Cardiac atrium fibroblast (primary cell): ENCODE measurements at places on chromosomes 12 and 14. TPM values are rescaled to one million over a fixed set of nuclear protein-coding genes. Genes with fewer than 3 reads are reported as not detected.

GDF3 gene
- not detected in 2 replicates for total RNA-seq

TMEM30B gene
- total RNA-seq, result 0.18 TPM in 1 of 2 replicates, not detected in the other

TAS2R7 gene
- total RNA-seq, result not detected in 2 replicates

PRIMA1 gene
- total RNA-seq, result not detected in 2 replicates

RNF212B gene
- total RNA-seq, result not detected in 2 replicates

KRT3 gene
- total RNA-seq, result not detected in 2 replicates

SLC7A8 gene
- 0.32 and 2.0 TPM in 2 replicates for total RNA-seq

RND1 gene
- 0.18 TPM in 1 of 2 replicates, not detected in the other for total RNA-seq

LAG3 gene
- 0.16 TPM in 1 of 2 replicates, not detected in the other for total RNA-seq

IL31 gene
- not detected in 2 replicates for total RNA-seq

DIO2 gene
- 4.0 and 12.5 TPM in 2 replicates for total RNA-seq

UBR7 gene
- total RNA-seq, result 9.7 and 33.8 TPM in 2 replicates

MRPS35 gene
- total RNA-seq, result 46.4 and 55.7 TPM in 2 replicates

DNAJC22 gene
- total RNA-seq, result 0.72 and 1.5 TPM in 2 replicates

PKP2 gene
- 8.5 and 17.2 TPM in 2 replicates for total RNA-seq

CARMIL3 gene
- 0.16 TPM in 1 of 2 replicates, not detected in the other for total RNA-seq

GLS2 gene
- not detected in 2 replicates for total RNA-seq

HOXC5 gene
- total RNA-seq, result not detected in 2 replicates

RHEBL1 gene
- total RNA-seq, result not detected in 2 replicates

DLGAP5 gene
- total RNA-seq, result 5.4 and 7.8 TPM in 2 replicates

CD4 gene
- 2.6 and 2.9 TPM in 2 replicates for total RNA-seq

A2ML1 gene
- not detected in 2 replicates for total RNA-seq

RASSF8 gene
- 29.1 and 44.7 TPM in 2 replicates for total RNA-seq

ENDOU gene
- total RNA-seq, result 0.18 TPM in 1 of 2 replicates, not detected in the other

KITLG gene
- 15.2 and 19.8 TPM in 2 replicates for total RNA-seq

SYNDIG1L gene
- not detected in 2 replicates for total RNA-seq

ZNF384 gene
- 25.1 and 33.4 TPM in 2 replicates for total RNA-seq

NOC4L gene
- total RNA-seq, result 10.7 and 15.1 TPM in 2 replicates

MSI1 gene
- total RNA-seq, result 1.5 TPM in 1 of 2 replicates, not detected in the other

LMNTD1 gene
- 1.8 TPM in 1 of 2 replicates, not detected in the other for total RNA-seq

AKAP3 gene
- 0.16 and 0.18 TPM in 2 replicates for total RNA-seq

CCDC184 gene
- 0.16 and 1.8 TPM in 2 replicates for total RNA-seq

GPRC5A gene
- total RNA-seq, result 20.3 and 20.9 TPM in 2 replicates

LRRC10 gene
- not detected in 2 replicates for total RNA-seq

PPP1R3E gene
- total RNA-seq, result 1.8 and 2.0 TPM in 2 replicates

GZMB gene
- not detected in 2 replicates for total RNA-seq

GPRC5D gene
- not detected in 2 replicates for total RNA-seq

CDCA3 gene
- 8.3 and 16.2 TPM in 2 replicates for total RNA-seq

KRT73 gene
- total RNA-seq, result not detected in 2 replicates

KRT86 gene
- total RNA-seq, result 0.54 TPM in 1 of 2 replicates, not detected in the other
